ENCODE measurements at places on chromosomes 5 and 9. TPM values are rescaled to one million over a fixed set of nuclear protein-coding genes. Genes with fewer than 3 reads are reported as not detected.

GRCh38 chr5:159601216-159601615, 270.9 kb upstream of the IL12B start:
- peak; percentile 2 for DNase-seq
- H3K27me3 ChIP-seq: no peaks in the 10 kb centered on the region
- no peaks in the 10 kb centered on the region for H3K36me3 ChIP-seq
- H3K27ac ChIP-seq: no peak overlapping the region

DNA sequence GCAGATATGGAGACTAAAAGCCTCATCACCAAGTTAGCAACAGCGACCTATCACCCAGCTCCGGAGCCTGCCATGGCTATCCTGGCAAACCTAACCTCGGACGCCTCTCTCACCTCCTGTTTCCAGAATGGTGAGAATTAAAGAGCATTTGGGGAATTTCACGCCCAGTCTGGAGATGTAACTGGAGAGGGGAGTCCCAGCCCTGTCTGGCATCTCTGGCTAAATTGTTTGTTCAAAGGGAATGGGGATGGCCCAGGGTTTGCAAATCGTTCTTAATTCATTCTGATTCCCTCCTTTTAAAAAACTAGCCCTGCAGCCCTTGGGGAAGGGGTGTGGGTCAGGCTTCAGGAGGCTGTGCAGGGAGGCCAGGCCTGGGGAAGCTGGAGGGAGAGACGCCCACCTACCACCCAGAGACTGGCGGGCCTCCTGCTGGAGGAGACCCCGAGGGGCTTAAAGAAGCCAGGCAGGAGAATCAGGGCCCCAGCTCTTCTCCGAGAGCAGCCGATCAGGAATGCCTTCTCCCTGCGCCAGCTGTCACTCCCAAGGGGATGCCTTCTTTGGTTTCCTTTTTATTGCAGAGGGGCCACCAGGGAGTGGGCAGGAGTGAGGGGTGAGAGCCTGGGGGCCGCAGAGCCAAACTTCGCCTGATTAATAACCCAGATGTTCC, 964 bp upstream of the COL5A1 start:
- H3K27ac ChIP-seq: no peak overlapping the region
- H3K27me3 ChIP-seq: no peaks in the 10 kb centered on the region
- no peaks in the 10 kb centered on the region for H3K36me3 ChIP-seq
- H3K4me3 ChIP-seq: no peak overlapping the region

DNA sequence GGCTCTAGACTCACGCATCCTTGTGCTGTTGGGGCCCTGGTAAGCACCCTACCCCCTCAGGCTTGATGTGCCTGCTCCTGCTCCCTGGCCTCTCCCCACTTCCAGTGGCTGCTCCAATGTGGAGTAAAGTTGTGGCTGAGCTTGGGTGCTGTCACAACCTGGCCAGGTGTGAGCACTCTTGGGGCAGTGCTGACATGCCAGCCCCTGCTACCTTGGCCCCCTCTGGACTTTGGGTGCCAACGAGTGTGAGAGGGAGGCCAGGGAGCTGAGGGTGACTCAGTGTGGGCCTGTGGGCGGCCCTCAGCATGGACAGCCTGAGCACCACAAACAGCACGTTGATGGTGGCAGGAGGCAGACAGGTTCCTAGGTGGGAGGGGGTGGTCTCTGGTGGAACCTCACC, 870.2 kb upstream of the C9orf72 start:
- H3K27me3 ChIP-seq: no peaks in the 10 kb centered on the region
- no peak for DNase-seq
- no peak overlapping the region for H3K27ac ChIP-seq
- H3K4me1 ChIP-seq: no peaks in the 10 kb centered on the region
- H3K36me3 ChIP-seq: no peaks in the 10 kb centered on the region

The SMIM33 gene
- 1.2 TPM for total RNA-seq

Data from CD4-positive, alpha-beta memory T cell (primary cell).